D341Med (cell line): ENCODE measurements at places on chromosomes 6 and 20.
A peak's percentile ranks its signal among the peaks of the same experiment; 100 is the strongest.

GRCh38 chr6:4717124-4717523 lies 59.1 kb upstream of the CDYL start:
- DNase-seq, result no peak

DNA sequence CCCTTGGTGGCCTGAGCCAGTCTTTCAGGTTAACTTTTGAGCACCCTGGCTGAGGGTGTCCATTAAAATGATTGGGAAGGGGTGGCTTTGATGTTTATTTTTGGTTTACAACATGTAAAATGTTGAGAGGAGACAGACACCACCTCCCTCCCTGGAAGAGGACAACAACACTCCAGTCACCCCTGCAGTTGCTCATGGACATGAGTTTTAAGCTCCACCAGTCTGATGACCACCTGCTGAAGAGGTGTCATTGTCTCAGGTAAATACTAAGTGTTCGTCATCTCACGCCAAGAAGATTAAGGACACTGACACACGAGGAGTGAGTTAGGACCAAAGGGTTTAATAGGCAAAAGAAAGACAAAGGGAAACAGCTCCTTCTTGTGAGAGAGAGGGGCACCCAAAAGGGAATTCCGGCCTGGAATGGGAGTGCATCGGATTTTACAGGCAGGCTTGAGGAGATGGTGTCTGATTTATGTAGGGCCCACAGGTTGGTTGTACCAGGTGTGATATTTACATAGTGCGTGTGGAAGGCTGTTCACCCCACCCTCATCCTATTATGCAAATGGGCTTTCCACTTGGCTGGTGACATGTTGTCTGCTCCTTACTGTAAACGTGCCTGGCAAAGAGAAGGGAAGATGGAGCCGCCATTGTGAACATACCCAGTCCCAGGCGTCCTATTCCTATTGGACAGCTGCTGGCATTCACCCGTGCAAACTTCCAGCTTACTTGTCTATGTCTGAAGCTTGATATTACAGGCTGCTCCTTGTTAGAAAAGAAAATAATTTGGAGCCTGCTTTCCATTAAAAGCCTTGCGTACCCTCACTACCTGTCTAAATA lies 6.6 kb downstream of the HLA-B start:
- DNase-seq, result no peak

GRCh38 chr6:161085246-161085645 lies 93.7 kb downstream of the MAP3K4 start:
- no peak for DNase-seq

GRCh38 chr6:43054206-43054943 lies 724 bp upstream of the CUL7 start:
- DNase-seq, result no peak

DNA sequence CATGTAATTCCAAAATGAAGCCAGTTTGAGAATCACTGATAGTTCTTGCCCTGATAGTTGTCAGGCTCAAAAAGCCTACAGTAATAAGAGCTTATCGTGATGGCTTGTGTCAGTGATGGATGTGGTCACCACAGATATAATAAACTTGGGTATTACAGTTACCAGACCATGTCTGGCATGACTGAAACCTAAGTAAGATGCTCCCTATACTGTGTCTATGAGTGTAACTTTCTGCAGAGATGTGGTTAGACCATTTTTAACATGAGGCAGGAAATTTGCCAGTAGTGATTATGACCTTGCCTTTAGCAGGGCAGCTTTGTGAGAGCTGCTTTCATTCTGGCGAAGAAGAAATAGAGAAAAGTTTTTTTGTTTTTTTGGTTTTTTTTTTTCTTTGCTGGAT lies 90.2 kb downstream of the ANKS1A start:
- DNase-seq, result no peak

- DNase-seq, result peak; percentile 58
Observed at GRCh38 chr6:122717350-122717749, 62.2 kb upstream of the FABP7 start.

DNA sequence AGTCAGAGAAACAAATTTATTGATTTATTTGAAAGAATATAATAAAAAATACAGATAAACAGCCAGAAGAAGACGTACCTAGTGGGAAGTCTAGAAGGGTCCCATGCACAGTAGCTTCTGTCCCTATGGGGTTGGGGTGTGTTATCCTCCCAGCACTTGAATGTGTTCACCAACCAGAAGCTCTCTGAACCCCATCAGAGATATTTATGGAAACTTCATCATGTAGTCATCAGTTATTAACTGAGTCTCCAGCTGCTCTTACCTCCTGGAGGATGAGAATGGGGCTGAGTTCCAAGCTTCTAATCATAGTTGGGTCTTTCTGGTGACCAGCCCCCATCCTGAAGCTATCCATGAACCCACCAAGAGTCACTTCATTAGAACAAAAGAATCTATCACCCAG lies 15.4 kb upstream of the USP45 start:
- DNase-seq, result no peak

DNA sequence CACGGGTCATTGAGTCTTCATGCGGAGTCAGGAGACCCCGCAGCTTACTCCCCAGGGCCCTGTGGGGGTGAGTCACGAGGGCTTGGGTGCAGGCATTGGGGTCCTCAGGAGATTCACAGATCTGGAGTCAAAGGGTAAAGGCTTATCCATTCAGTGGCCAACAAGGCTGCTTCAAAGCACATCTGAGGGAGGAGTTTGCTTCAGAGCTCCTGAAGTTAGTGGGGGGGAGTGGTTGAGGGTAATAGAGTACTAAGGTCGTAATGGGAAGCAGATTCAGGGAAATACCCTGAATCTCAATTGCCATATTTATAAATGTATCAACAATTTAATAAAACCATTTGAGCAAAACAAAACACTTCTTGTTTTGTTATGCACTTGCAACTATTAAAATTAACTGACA lies 37.3 kb downstream of the SH3BGRL2 start:
- no peak for DNase-seq

- no peak for DNase-seq
Observed at GRCh38 chr6:14472986-14473337, 355.4 kb downstream of the CD83 start.

GRCh38 chr6:105504706-105505105 lies 101.8 kb upstream of the PREP start:
- DNase-seq, result no peak

DNA sequence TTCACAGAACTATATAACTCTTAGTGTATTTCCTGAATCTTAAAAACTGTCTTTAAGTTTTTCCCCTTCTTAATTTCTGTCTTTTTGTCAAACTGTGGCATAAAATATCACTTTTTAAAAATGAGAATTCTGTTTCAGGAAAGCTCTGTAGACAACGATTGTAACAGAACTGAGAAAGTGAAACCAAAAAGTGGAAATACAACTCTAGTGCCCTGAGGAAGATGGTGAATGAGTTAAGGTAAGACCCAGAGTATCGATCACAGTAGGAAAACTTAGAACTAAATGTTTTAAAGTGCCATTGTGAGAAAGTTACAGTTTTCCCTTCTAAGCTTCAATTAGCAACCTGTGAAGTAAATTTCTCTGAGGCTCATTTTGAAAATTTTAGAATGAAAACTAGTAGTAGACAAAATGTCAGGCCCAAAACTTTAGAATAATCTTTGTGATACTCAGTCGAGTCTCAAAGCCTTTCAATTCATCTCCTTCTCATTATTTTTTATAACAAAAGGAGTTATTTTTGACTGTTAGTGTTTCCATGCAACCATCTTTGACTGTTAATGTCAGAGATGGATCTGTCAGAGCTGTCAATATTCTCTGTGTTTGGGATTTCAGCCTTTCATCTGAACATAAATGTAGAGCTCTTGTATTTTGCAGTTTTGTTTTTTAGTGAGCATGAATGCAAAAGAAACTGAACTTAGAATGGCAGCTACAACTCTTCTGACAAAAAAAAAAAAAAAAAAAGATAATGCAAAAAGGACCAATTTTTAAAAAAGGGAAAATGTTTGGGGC lies 19.0 kb upstream of the TRDN start:
- no peak for DNase-seq
